ENCODE measurements at places on chromosomes 11 and 22.

DNA sequence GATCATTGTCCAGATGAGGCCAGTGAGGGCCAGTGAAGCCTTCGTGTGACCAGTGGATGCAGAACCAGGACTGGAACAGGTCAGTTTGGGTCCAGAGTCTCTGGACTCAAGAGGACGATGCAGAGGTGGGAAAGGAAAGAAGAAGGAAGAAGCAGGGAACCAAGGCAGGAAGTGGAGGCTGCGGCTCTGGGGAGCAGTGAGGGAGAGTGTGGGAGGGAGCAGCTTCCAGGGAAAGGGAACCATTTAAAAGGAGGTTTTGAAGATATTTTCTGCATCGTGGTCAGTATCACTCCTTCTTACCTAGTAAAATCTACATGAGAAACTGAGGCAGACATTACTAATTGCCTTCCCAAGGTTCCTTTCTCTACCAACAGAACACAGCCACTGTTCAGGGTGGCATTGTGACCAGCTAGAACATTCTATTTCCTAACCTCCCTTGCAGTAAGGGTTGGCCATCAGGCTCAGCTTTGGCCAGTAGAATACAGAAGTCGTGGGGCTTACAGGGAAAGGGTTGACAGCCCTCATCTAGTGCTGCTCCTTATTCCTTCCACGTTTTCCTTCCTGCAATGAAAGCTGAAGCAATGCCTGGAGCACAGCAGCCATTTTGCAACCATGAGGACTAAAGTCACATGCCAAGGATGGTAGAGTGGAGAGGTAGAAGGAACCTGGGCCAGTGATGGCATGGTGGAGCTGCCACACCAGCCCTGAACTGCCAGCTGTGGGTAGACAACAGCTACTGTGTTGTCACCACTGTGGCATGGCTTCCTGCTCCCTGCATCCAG is 29.1 kb upstream of the LINC01488 start:
- no peak for DNase-seq

- no peak for DNase-seq
Measured at GRCh38 chr11:22521226-22521625, 104.4 kb downstream of the FANCF start.

DNA sequence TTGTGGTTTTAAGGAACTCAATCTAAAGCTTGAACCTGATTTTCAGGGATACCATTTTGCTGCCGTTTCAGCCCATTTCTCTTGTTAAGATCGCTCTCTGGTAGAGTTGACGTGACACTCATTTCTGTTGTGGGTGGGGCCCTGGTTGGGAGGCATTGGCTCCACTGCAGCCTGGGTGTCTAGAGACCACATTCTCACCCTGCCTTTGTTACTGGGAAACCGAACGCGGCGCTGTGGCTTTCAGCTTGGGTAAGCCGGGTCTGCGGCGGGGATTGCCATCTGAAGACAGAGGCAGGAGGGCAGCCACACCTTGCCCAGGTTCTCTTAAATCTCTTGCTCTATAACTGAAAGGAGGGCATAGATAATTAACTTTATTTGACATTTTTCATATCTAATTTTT is 3.2 kb downstream of the EHF start:
- peak; percentile 31 for DNase-seq

GRCh38 chr11:70944636-70945035 is 307.7 kb downstream of the SHANK2 start:
- DNase-seq, result no peak

- no peak for DNase-seq
Measured at GRCh38 chr11:115760461-115761320, 256.5 kb upstream of the CADM1 start.

DNA sequence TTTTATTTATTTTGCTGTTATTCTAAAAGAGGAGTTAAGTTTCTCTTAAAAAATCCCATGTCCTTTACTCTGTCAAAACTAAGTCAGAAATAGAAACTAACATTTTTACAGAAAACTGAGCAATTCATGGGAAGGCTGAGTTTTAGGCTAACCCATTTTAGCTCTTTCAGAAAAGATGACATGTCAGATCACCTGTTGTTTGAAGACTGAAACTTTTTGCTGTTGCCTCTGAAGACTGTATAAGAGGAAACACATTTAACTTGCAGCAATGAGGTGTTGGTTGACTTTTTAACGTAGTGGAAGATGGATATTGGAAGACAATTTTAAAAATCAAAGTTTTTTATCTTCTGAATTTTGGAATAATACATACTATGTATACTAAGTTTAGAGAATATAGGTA is 115.4 kb downstream of the METTL15 start:
- no peak for DNase-seq

- peak; percentile 74 for DNase-seq
Measured at GRCh38 chr11:18243783-18244362, 4.6 kb downstream of the SAA2 start.

GRCh38 chr11:110027627-110028371 is 65.4 kb upstream of the ZC3H12C start:
- no peak for DNase-seq

DNA sequence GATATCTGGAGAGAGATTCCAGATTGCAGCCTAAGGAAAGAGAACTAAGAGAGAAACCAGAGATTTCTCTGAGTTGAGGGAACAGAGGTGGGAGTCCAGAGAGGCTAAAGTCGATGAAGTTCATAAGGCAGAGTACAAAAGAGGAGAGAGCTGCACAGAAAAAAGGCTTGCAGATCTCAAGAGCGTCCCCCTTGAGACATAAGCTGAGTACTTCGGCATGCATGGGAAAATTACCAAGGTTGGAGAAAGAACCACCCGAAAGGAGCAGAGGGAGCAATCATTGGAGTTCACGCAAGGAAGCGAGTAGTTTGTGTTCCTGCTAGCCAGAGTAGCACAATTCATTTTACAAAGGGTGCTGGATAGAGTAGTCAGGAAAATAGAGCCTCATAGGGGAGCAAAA is 293.5 kb downstream of the TMEM135 start:
- DNase-seq, result no peak

GRCh38 chr11:14713496-14714244 is 70.1 kb downstream of the PDE3B start:
- peak; percentile 48 for DNase-seq

DNA sequence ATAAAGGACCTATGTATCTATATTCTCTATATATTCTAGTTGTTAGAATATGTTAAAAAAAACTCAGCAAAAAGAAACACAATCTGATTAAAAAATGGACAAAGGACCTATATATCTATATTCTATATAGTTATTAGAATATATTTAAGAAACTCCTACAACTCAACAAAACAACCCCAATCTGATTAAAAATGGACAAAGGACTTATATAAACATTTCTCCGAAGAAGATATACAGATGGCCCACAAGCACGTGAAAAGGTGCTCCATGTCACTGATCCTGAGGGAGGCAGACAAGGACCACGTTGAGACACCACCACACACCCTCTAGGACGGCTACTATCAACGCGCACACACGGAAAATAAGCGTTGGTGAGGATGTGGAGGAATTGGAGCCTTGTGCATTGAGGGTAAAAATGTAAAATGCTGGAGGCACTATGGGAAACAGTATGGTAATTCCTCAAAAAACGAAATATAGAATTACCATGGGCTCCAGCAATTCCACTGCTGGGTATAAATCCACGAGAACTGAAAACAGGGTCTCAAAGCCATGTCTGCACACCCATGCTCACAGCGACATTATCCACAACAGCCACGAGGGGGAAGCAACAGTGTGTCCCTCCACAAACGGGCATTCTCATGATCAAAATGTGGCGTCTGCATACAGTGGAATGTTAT is 22.7 kb downstream of the YPEL1 start:
- DNase-seq, result peak; percentile 76

GRCh38 chr11:34189191-34189590 is 83.8 kb downstream of the NAT10 start:
- no peak for DNase-seq

- peak; percentile 80 for DNase-seq
Measured at GRCh38 chr22:39174498-39175352, 22.2 kb upstream of the CBX7 start.

DNA sequence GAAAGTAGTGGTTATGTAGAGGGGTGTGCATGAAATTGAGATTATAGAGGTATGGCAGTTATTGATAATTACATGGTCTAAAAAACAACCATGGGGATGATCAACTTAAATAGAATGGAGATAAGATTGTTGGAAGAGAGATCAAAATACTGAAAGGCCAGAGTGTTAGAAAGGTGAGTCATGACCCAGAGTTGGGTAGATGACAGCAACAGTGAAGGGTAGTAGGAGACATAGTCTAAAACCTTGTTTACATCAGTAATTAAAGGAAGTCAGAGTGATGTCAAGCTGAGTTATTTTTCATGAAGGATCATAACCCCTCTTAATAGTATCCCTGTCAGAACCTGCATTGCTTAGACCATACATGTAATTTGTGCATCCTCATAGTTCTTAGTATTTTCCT is 110.9 kb downstream of the ELP4 start:
- DNase-seq, result no peak

GRCh38 chr22:20231514-20232236 is 36.4 kb downstream of the RTN4R start:
- DNase-seq, result no peak

DNA sequence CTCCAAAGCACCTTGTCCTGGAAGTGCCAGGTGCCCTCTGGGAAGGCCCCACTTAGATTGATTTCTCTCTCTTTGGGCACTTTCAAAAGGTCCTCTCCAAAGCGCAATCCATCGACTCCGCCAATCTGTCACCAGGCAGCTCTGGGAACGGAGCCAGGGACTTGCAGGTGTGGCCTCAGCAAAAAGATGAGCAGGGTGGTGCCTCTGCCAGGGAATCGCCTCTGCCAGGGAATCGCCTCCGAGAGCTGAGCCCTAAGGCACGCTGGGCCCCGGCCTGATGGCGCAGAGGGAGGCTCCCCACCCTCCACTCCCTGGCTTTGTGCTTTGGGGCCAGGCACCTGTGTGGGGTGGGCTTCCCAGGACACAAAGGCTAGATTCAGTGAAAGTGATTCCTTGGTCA is 1391.3 kb downstream of the TBC1D22A start:
- DNase-seq, result no peak

GRCh38 chr11:86292912-86293616 is 9.0 kb upstream of the HIKESHI start:
- DNase-seq, result peak; percentile 77

GRCh38 chr11:30730011-30730410 is 143.9 kb upstream of the MPPED2 start:
- no peak for DNase-seq

GRCh38 chr11:120316880-120317688 is 8.0 kb upstream of the TLCD5 start:
- DNase-seq, result no peak

GRCh38 chr11:35170503-35170902 is 31.5 kb downstream of the CD44 start:
- DNase-seq, result no peak

DNA sequence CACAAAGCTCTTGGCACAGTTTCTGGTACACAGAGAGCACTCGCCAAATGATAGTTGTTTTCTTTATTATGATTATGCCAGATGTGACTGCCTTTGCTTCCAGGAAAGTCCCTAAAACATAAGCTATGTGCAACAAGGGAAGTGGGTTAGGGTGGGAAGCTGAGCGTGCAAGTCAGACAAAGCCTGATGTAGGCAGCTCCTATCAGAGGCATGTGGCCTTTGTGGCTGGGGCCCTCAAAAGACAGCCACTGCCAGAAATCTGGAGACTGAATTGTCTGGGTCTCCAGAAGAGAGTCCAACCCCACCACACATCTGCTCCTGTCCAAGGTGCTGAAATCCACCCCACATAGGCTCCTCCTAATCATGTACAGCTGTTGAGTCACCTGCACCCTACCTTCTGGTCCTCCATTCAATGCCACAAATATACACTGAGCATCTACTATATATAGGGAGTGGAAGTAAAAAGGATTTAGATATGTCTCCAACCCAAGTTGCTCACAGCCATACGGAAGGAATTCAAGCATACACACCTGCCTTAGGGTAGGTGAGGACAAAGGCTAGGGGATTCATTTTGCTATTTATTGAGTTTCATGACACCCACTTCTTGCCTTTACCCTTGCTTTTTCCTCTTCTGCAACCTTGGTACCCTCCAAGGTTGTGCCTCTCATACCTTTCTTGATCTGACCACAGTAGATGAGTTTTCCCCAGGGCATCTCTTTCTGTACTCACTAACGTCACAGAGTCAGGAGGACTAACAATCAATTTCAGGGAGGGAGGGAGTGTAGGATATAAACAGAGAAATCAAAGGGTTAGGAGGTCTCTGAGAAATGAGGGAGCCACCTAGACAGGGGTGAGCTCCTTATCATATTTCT is 12.4 kb downstream of the SEC14L3 start:
- peak; percentile 56 for DNase-seq

DNA sequence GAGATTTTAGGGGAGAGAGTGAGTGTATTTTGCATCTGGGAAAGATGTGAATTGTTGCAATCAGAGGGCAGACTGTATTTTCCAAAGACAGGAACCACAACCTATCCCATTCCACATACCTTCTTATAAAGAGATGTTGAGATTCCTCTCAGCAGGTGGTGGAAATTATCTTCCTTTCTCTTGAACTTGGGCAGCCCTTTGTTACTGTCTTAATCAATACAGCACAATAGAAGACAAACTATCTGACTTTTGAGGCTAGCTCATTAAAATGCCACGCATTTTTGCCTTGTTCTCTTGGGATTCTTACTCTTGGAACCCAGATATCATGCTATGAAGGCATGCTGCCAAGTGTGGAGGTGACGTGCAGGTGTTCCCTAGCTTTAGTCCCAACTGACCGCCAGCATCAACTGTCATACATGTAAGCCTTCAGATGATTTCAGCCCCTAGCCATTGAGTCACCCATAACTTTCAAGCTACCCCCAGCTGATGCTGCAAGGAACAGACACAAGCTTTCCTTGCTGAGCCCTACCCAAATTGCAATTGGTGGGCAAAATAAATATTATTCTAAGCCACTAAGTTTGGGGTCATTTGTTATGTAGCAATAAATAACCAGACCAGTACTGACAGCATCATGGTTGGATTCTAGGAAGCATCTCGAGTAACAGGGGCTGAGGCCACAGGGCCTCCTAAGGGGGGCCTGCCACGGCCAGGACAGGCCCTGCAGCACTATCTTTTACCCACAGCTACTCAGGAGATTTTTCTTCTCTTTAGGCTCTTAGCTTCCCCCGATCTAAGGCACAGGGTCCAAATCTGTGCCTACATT is 63.0 kb downstream of the RPL27A start:
- no peak for DNase-seq

DNA sequence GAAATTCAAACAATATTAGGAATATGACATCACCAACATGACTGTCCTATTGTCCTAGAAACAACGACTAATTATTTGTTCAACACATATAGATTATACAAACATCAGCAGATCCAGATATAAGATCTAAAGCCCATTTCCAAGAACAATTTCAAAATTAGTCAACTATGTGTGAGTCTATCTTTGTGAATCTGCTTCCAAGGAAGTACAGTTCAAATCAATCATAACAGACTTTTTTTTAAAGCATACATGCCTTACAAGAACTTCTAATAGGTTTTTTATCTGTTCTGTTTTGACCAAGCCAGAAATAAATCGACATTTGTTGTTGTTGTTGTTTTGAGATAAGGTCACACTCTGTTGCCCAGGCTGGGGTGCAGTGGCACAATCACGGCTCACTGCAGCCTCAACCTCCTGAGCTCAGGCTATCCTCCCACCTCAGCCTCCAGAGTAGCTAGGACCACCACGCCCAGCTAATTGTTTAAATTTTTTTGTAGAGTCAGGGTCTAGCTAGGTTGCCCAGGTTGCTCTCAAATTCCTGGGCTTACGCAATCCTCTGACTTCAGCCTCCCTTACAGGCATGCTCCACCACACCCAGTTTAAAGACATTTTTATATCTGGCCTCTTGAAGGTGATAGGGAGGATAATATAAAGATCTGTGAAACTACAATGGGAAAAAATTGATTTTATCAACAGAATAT is 54.8 kb downstream of the DENND5A start:
- no peak for DNase-seq
